ENCODE measurements at places on chromosomes 2 and 18.

- DNase-seq = no peak
These were observed 517.2 kb upstream of the ACVR2A start for GRCh38 chr2:147327613-147328012.

- no peak for DNase-seq
These were observed 60.9 kb downstream of the KCTD1 start for GRCh38 chr18:26487437-26487836.

- DNase-seq = no peak
These were observed 48.9 kb downstream of the TGFA start for GRCh38 chr2:70504750-70505149.

GRCh38 chr2:235535423-235536130 lies 41.7 kb downstream of the AGAP1 start:
- no peak for DNase-seq

DNA sequence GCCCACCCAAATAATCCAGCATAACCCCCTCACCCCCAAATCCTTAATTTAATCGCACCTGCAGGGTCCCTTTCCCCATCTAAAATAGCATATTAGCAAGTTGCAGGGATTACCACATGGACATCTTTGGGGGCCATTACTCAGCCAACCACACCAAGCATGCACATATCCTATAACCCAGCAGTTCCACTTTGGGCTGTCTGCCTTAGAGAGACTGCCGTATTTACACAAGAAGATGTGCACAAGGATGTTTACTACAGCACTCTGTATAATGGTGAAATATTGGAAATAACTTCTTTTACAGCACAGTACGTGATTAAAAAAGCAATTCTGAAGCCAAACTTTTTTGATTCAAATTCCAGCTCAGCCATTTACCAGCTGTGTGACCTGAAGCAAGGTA lies 17.3 kb upstream of the LDLRAD4 start:
- no peak for DNase-seq

DNA sequence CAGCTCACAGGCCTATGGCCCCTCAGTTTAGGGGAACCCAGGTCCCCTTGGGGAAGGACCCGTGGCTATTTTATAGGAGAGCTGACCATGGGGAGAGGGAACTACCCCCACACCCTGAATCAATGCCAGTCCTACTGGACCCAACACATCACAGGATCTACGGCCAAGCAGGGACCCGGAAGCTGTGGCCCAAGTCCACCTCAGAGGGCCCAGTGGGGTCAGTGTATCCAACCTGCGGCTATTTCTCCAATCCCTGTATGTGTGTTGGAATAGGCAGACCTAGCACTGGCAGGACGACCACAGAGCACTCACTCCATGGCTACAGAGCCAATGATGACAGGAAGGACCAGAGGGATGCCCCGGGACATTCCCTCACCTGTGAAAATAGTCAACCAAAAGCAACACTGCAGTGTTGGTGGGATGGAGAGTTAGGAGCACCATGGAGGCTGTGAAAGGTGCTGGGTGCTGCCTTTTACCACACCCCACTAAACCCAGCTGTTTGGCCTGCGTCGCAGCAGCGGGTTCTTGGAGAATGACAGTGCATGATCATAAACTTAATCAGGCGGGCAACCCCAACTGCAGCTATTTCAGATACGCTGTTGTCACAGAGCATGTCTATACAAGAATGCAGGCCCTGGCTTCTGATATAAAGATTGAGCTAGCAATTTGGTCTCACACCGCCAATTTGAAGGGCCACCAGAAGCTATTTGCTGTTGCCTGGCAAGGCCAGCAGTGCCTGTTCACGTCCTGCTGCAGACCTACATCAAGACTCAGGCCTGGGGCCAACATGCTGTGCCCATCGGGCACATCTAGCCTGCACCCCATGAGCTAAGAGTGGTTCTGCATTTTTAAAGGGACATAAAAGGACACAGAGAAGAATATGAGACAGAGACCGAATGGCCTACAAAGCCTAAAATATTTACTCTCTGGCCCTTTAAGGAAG lies 110.4 kb downstream of the EIPR1 start:
- DNase-seq = no peak

DNA sequence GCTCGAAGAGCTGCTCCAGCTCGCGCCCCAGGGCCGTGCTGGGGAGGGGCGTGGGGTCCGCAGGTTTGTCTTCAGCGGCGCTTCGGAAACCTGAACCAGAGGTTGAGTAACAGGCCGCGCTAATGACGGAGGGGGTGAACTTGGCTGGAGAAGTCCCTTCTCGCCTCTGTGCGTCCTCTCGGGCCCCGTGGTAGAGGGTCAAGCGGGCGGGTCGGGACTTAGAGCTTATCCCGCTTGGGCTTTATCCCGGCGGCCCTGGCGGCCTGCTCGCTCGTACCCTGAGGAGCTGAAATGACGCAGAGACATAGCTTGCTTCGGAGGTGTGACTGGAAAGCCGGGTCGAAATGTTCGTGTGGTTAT lies 479 bp downstream of the RNMT start:
- no peak for DNase-seq

GRCh38 chr2:190023860-190024259 lies 38.7 kb downstream of the MSTN start:
- DNase-seq = no peak

DNA sequence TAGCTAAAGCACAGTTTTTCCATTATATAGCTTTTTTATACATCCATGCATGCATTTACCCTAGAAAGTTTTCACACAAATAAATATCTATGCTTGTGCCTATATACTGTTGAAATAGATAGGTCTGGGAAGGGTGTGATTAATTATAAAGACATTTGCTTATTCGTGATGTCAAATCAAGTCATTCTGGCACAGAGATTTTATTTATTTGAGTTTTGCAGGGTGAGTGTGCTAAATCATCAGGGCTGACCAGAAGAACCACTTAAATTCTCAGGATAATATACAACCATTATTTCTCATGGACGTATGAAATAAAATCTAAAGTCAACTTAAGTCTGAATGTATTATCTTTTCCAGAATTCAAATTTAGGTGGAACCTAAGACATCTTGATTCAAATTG lies 295.5 kb downstream of the EPHA4 start:
- DNase-seq = no peak

GRCh38 chr18:60232541-60232940 lies 140.0 kb downstream of the MC4R start:
- no peak for DNase-seq
